ENCODE measurements at places on chromosomes 7 and 10.

DNA sequence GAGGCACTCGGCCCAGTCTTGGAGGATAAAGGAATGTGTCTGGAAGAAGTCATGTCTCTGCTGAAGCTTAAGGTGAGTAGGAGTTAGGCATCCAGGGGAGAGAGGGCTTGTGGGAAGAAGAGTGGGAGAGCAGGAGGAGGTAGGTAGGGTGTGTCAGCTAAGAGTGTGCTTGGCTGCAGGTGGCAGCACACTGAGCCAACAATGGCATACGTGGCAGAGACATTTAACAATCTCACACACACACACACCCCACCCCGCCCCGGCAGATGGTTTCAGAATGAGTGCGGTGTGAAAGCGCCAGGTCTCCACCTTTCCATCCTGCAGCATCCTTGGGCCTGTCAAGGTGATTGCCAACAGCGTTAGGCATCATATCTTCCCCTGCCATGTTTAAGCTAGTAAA, 11.2 kb upstream of the ARPC1A start:
- DNase-seq: no peak

DNA sequence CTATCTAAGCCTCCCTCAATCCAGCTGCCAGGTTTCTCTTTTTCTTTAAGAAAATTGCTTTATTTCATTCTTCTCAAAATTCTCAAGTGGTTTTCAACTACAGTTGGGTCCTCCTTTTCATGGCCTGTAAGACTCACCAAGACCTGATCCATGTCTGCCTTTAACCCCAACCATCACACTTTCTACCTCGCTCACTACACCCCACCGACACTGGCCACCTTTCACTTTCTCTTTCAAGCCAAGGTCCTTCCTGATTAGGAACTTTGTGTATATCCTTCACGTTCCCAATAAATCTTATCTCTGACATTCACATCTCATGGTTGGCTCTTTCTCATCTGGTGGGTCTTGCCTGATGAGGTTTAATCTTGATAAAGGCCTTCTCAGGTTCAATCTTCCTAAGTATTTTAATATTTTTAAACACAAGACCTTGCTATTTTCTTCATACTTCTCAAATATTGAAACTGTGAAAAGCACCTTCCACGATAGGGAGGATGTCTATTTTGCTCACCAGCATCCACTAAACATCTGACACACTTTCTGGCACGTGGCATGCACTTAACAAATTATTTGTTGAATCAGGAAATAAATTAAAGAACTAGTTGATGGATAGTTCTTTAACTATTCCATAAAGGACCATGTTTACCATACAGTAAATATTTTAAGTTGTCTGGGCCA, 624.8 kb downstream of the GRID1 start:
- DNase-seq: no peak

DNA sequence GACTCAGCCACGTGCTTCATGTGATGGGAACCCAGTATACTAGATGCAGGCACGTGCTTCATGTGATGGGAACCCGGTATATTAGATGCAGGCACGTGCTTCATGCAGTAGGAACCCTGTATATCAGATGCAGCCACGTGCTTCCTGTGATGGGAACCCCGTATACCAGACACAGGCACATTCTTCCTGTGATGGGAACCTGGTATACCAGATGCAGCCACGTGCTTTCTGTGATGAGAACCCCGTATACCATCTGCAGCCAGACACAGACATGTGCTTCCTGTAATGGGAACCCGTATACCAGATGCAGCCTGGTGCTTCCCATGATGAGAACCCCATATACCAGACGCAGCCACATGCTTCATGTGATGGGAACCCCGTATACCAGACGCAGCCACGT, 44.0 kb downstream of the MGMT start:
- no peak for DNase-seq

GRCh38 chr7:152335900-152336571, 99.8 kb downstream of the KMT2C start:
- DNase-seq: no peak

DNA sequence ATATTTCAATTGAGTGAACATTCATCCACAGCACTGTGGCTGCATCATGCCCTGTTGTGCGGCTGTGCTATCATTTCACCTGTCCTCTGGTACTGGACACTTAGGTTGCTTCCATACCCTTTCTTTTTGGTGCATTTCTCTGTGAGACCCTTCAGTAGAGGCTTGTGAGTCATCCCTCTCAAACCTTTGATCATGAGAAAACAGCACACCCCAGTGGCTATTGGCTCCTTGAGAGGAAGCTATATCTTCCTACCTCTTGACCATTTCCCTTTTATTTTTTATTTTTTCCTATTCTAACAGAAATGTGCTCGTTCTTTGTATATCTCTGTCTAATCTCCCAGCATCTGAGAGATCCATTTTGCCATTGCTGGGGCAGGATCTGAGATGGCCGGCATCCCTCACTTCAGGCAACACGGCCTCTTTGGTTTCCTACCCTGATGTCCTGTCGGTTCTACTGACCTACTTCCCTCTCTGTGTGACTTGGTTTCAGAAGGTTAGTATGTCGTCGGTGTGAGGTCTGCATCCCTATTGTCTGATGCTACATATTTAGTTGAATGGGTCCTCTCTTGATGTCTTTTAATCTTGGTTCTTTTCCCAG, 23.8 kb upstream of the PIK3AP1 start:
- no peak for DNase-seq

- DNase-seq: no peak
These were observed 65.3 kb downstream of the FRMPD2 start for GRCh38 chr10:48209241-48209640.

DNA sequence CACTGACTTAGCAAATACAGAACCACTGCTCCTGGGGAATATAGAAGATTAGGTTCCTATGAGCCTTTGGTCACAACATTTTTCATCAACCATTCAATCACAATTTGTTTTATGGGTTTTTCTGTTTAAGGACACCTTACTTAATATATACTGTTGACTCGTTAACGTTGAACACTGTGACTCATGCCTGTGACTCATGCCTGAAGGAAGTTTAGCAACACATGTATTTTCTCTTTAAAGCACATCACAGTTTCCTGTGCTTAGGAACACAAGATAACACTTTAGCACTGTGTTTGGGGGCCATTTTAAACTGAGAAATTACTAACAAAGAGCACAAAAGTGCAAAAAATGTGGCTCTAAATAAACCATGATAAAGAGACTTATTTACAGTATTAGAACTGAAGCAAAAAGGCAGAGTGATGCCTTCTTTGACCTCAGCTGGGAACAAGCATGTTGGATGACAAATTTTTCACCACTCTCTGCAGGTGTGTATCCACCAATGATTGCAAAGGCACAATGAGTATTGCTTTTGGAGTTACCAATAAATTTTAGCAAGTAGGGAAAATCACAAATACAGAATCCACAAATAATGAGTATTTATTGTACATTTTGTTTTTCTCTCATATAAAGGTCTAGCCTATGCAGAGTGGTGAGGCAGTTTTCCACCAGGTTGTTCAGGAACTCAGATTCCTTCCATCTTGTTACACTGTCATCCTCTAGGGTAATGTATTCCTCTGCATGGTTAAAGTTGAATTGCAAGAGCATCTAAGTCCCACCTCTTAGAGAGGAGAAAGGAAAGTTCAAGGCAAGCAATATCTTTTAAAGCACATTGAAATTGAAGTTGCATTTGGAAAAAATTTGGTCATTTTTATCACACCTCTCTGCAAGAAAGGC, 7.3 kb downstream of the FGFBP3 start:
- DNase-seq: peak; percentile 65

Data from GM04504 (cell line).